ENCODE measurements at places on chromosomes 6 and 20.
A peak's percentile ranks its signal among the peaks of the same experiment; 100 is the strongest.

DNA sequence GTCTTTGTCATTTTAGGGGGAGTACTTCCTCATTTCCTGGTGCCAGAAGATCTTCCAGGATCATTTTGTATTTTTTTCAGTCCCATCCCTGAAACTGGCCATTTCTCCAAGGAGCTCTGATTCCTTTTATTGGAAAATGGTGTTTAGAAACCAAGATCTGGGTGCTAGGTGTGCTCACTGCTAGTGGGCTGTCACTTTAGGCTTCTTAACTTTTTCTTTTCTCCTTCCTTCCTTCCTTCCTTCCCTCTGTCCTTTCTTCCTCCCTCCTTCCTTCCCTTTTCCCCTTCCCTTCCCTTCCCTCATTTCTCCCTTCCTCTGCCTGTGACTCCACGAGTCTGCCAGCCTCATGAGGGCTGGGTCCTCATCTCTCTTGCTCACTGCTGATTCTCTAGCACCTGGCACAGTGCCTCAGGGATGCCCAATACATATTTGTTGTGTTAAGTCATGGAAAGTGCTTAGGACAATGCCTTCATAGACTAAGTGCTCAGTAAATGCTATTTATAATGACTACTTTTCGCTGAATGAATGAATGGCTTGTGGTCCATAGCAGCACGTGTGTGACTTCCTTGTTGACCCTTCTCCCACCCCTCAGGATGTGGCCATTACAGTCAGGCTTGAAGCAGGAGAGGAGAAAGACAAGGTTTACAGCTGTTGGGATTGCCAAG, 36.9 kb downstream of the APCDD1L start:
- no peak for DNase-seq

GRCh38 chr6:162053084-162053483, 674.5 kb downstream of the PRKN start:
- no peak for DNase-seq

- DNase-seq, result peak; percentile 17
These were observed 216.8 kb upstream of the DTNBP1 start for GRCh38 chr6:15879371-15880261.

DNA sequence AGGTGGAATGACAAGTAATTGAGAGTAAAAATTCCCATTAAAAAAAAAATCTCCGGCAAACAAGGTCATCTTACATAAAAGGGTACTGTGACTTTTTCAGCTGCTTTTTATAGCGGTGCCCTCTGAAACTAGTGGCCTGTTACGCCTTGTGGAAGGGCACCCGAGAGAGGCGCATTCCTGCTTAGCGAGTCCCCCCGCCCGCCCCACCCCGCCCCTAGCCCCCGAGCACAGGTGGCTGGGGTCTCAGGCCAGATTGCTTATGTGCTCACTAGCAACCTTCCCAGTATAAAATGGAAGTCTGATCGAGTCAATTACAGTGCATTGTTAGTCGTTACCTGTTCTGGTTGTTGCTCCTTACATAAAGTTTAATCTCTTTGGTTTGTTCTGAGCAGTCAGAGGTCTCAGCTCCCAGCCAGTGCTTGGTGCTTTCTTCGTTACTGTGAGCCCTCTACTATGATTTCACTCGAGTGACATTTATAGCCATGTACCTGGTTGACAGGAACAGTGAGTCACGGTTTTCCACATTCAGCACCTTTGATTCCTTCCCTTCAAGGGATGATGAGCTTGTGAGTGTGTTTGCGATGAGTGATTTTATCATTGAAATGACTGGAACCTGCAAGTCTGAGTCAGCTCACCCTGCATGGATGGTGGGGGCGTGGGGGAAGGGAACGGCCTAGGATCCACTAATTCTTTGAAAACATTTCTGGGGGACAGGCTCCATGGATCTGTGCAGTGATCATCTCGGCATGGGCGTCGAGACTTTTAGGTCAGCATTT, 47.6 kb downstream of the ZDHHC14 start:
- DNase-seq, result no peak

DNA sequence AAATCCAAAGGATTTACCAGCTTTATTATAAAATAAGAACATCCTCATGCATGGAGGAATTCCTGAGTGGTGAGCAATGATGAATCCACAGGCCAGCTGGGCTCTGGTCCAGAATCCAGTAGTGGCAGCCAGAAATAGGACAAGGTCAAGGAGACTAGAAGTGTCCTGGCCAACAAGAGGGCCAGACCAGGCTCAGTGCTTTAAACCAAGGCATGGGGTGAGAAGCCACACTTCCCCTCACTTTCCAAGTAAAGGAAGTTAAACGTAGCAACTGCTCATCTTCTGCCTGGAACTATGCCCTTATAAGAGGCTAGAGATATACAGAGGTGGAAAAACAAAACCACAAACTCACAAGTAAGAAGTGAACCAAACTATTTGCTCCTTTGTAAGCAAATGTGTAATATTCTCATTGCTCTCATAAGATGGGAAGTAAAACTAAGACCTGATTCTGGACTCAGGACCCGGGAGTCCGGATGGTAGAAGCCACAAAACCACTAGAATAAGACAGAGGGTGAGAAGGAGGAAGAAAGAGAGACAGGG, 253.2 kb downstream of the UST start:
- no peak for DNase-seq

DNA sequence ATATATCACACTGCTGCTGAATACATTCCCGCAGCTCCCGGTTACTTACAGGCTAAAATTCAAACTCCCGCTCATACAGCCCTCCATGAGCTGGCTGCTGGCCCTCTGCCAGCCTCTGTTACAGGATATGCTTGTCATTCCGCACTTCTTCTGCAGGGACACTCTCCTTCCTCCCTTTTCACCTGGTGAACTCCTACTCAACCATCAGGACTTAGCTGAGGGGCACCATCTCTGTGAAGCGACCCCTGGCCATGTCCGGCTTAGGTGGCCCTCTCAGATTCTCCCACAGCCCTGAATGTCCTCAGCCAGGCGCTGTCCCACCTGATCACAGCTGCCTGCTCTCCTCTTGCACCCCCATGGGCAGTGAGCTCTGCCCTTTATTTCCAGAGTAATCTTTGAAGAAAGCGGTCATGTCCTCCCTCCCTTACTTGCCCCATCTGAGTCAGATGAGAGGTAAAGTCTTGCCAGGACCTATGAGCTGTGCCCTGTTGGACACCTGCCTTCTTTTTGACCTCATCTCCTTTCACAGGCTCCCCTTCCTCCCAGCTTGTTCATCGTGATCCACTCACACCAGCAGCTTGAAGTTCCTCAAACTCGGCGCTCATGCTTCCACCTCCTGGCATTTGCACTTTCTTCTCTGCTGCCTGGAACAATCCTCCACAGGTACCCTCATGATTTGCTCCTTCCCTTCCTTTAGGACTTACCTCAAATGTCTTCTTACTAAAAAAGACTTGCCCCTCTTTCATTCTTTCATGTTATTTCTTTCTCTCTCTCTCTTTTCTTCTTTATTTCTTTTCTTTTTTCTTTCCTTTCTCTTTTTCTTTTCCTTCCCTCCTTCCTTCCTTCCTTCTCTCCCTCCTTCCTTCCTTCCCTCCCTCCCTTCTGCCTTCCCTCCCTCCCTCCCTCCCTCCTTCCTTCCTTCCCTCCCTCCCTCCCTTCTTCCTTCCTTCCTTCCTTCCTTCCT, 5.6 kb downstream of the CYP24A1 start:
- DNase-seq, result no peak

GRCh38 chr6:119348748-119349360, 707 bp downstream of the MAN1A1 start:
- no peak for DNase-seq

DNA sequence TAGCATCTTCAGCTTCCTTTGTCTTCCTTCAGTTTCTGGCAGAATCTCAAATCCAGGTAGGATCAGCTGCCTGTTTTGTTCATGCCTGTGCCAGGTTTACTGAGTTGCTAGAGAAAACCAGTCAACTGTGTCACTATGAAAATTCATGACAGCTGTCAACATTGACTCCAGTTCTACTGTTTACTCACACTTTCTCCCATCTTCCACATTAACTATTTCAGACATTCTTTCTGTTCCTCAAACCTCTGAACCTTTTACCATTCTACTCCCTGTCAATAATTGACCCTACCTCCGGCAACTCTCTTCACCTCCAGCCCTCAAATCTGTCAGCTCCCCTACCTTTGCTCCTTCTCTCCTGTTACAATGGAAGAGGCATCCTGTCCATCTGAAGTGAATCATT, 8.5 kb downstream of the ENPP4 start:
- no peak for DNase-seq

- DNase-seq, result no peak
These were observed 44.0 kb downstream of the SIRPA start for GRCh38 chr20:1939270-1939595.

GRCh38 chr20:38180781-38181180, 15.7 kb upstream of the TGM2 start:
- DNase-seq, result no peak

DNA sequence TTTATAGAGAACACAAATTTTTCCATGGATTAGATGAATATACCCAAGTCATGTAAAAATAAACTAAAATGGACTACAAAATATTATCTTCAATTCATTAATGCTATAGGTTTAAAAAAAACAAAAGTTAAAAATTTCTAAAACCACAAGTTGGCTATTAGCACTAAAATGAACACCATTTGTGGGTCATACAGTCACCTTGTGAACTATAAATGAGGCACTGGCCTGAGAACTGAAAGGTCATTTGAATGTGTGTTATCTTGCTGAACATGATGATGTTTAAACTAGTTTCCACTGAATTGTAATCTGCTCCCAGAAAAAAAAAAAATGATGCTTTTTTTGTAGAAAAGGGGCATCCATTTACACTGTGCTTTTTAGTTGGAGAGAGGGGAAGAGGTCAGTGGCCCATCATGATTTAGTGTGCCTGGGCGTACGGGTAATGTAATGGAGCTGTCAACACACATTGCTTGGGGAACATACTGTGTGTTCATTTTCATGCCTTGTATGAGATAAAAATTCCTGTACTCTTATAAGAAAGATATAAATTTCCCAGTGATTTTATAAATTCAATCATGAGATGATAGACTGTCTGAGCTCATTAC, 96.6 kb upstream of the FKBP1C start:
- no peak for DNase-seq

DNA sequence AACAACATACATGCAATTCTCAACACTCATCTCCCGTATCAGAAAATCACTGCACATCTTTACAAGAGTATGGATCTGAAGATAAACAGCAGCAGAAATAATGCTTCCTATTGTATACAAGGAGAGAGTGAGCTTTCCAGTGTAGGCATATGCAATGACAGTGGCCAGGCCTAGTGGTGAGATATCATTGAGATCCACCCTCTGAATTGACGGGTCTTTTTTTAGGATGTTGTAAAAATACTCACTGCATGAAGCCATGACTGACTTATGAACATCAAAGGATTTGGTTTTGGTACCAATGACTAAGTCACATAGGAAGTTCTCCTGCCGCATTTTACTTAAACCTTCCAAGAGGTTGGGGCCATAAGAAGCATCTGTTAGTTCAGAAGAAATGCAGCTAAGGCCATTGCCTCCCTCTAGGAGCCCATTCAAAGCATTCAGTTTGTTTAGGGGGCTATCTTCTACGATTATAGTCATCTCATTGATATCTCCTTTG, 10.8 kb downstream of the KLHL31 start:
- DNase-seq, result no peak

- no peak for DNase-seq
These were observed 11.8 kb upstream of the KCNQ2 start for GRCh38 chr20:63484236-63484635.

GRCh38 chr6:46914279-46914810, 7.4 kb downstream of the ADGRF5 start:
- no peak for DNase-seq

DNA sequence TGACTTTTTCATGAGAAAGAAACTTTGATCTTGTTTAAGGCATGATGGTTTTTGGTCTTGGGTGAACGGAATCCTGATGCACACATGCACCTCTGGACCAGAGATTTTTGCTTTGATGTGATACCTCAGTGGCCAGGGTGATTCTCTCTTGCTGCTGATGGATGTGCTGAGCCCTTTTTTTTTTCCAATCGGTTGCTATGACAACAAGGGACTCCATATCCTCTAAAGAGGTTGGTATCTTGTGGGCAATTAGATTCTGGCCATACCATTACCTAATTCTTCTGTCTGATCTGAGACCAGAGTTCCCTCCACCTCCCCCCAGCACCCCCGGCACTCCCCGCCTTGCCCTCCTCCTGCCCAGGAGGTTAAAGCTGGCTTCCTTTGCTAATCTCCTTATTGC, 24.9 kb downstream of the PDYN start:
- DNase-seq, result no peak

DNA sequence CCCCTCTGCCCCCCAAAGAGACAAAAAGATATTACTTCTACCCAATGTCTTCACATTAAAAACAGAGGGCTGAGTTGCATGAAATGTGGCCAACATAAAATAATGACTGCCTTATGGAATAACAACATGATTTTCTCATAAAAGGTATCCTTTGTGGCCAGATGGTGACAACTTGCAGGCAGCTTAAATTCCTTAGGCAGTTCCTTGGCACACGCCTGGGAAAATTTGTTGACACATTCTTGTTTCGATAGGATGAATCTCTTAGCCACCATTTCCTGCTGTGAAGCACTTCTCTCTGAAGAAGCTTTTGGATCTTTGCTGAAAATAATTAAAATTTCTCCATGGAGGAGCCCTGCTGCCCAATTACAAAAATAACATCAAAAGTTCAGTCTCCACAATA, 109.0 kb upstream of the COL21A1 start:
- no peak for DNase-seq

GRCh38 chr20:45322952-45323383, 14.9 kb upstream of the MATN4 start:
- DNase-seq, result no peak

DNA sequence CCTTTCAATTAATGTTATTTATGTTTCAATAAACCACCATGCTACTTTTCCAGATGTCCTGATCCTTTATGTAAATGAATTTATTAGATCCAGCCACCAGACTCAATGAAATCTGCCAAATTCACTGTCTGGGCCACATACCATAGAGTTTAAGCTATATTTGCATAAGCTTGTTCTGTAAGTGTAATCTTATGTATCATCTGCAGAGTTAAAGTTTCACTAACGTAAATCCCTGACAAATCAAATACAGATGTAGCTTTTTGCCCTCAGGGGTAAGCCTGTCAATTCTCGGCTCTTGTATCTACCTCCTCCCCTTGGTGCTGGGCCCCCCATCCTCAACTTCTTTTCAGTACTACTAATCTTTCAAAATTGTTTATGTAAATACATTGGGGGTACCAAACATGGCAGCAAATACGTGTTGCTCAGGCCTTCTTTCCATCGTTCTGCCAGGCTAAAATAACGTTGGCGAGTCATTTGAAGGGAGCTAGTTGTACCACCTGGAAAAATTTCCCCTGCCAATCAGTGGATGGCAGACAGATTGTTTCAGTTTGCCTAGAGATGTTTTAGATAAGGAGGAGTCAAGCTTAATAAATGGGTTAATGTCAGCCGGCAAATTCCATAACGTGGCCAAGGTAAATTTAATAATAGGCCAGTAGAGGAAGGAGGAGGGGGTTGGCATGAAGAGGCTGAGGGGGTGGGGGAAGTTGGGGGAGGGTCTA, 79.6 kb downstream of the RPS12 start:
- no peak for DNase-seq

Measured in stimulated activated CD8-positive, alpha-beta memory T cell treated with anti-CD3 and anti-CD28 coated beads, Interleukin-12 subunit alpha, Interleukin-12 subunit beta, amount 100 ng/mL, for 1 hour (primary cell).